ENCODE measurements at places on chromosomes 2 and 18.

DNA sequence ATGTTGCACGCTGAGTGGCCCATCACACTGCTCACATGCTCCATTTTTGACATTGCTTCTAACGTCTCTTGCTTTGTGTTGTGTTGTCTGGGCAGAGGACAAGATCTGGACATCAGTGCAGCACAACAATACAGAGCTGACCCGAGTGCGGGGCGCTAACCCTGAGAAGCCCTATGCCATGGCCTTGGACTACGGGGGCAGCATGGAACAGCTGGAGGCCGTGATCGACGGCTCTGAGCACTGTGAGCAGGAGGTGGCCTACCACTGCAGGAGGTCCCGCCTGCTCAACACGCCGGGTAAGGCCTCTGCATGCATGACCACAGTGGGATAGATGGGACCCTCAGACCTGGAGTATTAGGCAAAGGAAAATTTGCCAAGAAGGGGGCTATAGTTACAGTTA is 622.6 kb downstream of the CNTNAP5 start:
- DNase-seq: no peak

- no peak for DNase-seq
These were observed 9.9 kb downstream of the DYTN start for GRCh38 chr2:206708286-206708685.

DNA sequence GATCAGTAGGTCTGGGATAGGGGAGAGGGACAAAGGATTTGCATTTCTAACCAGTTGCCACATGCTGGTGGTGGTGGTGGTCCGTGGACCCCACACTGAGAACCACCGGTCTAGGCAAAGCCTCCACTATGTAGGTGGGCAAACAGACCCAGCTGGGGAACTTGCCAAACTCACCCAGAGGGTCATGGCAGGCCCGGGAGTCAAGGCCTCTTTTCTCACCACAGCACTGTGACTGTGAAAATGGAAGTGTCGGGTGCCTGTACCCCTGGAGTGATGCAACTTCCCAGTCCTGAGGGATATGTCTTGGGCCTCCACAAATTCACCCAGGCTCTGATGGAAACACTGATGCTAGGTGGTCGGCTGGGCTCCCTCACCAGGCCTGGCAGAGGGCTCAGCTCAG is 101.2 kb upstream of the SMAD2 start:
- DNase-seq: no peak

- DNase-seq: no peak
These were observed 147.3 kb downstream of the B3GNT2 start for GRCh38 chr2:62343206-62343605.

- no peak for DNase-seq
These were observed 10.3 kb upstream of the SCN1A start for GRCh38 chr2:166138144-166138543.

DNA sequence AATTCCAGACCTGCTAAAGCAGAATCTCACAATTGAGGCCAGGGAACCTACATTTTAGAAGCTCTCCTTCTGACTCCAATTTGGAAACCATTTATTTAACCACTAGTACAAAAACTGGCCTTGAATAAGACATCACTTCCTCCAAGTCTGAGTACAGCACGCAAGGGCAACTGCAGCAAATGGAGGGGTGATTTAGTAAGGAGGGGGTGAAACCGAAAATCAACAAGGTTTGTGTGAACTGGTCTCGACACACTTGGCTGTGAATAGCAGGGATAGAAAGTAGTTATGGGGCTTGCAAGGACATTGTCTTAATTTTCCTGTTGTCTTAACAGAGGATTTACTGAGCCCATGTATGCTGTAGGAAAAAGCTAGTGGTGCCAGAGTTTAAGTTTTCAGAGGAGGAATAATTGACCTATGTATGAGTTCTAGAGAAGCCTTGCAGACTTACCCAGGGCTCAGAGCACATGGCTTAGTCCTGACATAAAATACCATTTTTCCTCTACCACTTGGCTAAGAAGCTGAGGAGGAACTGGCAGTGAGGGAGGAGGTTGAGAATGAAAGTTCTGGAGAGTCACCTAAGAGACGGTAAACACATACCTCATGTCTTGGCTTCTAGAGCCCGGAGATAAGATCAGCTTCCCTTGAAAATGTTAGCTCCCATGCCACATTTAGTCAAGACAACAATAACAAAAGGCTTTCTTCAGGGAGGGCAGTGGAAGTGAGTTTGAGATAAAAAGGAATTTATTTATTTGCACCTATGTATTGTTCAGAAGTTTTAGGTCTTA is 114.8 kb downstream of the SMAD2 start:
- DNase-seq: no peak

DNA sequence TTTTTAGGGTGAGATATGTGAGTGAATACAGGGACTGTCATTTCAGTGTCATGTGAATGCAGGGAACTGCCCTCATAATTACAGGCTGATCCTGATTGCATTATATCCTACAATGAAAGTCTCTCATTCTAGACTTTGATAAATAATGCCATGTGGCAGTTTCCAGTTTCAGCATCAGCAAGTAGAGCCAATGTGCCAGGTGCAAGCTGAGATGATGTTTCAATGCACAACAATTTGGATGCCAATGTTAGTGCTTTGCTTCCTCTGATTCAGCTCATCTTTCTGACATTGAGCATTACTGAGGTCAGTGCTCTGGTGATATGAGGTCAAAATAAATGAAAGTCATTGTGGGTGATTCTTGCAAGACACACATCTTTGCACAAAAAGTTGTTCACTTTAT is 63.7 kb upstream of the TFPI start:
- no peak for DNase-seq

DNA sequence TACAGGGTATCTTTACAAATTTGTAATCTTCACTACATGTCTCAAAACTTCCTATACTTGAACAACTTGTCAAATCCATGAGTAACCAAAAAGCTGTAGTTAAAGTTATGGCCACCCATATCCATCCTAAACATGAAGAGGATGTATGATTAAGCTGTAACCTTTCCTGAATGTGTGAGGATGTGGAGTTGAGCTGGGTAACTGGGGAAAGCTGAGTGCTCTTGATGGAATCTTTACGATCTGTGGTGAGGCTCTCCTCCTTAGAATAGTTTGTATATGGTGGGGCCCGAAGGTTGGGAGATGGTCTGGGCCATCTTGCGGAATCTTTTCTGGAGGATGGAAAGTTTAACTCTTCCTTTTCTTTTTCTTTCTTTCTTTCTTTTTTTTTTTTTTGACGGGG is 29.4 kb downstream of the DPP4 start:
- DNase-seq: no peak

- no peak for DNase-seq
These were observed 29.8 kb downstream of the STARD6 start for GRCh38 chr18:54327818-54328217.

GRCh38 chr18:74410441-74410992 is 46.6 kb downstream of the DIPK1C start:
- no peak for DNase-seq

DNA sequence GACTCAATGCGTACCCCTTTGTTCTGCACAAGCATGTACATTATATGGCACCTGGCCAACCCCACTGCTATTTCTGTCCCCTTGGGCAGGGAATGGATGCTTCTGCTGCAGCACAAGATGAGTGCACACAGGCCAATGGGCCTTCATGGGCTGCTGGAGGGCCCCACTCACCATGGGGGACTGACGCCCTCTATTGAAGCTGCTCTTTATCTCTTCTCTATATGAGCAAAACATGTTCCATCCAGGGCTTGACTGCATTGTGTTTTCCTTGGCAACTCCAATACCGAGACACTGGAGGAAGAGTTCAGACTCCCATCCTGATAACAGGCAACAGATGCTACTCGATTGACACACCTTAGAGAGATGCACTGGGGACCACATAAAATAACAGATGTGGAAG is 251.6 kb upstream of the NCKAP5 start:
- no peak for DNase-seq

DNA sequence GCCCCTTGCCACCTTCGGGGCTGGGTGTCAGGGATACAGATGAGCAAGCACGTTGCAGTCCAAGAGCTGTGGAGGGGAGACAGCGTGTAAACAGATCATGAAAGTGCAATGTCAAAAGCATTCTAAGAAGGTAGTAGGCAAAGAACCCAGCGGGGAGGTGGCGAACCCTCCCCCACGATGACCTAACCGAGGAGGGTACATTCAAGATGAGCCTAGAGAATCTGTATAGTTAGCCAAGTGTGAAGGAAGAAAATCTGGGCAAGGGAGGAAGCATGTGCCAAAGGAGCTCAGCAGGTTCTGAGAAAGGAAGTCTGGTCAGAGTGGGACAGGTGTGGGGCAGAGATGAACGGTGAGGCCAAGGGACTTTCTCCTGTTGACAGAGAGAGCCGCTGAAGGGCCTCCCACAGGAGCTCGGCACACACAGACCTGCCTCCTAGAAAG is 106.9 kb downstream of the SP3 start:
- DNase-seq: no peak

DNA sequence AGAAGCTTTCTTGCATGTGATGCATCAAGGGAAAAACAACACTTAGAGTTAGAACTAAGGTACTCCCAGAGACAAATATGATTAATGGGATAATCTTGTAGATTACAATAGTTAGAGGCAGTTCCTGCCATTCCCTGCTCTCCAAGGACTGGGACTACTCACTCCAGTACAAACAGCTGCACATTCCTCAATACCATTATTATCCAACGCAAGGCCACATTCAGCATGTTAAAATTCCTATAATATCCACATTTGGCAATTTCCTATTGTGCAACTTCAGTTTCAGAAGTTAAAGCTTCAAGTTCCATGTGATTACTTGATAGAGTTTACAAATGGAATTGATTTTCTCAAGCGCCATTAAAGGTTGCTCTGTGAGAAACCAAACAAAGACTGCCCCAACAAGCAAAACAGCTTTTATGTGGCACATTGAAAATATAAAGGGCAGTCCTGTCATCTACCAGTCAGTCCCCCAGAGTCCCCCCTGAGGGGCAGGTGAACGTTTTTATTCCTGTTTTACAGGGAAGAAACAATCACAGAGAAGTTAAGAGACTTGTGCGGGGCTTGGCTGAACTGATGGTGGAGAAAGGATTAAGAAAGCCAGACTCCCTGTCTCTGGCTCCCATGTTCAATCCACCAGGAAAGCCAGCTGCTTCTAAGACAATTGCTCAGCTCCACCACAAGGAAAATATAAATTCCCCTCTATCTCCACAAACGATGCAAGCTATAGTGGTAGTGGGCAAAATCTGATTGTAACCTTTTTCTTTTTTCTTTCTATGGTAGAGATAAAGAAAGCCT is 72.6 kb downstream of the TXNL1 start:
- DNase-seq: no peak

DNA sequence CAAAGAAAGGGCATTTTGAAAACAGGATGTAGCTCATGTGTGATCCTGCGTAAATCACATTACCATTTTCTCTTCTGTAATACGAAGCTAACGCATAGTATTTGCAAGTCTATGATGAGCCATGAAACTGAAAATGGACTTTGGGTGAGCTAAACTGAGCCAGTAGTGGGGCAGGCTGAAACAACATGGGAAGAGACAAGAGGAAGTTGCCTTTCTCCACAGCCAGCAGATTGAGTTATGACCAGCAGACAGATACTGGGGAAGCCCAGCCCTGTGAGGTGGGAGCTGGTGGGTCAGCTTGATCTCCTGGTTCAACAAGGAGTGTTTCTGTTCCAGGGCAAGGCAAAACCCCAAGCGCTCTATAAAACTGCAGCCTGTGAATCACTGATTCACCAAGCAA is 11.8 kb downstream of the CYRIA start:
- DNase-seq: no peak

GRCh38 chr2:128930101-128930500 is 611.4 kb upstream of the HS6ST1 start:
- no peak for DNase-seq

Measured in cortex of kidney (tissue), 1 donor.